ENCODE measurements at places on chromosomes 4 and X.

DNA sequence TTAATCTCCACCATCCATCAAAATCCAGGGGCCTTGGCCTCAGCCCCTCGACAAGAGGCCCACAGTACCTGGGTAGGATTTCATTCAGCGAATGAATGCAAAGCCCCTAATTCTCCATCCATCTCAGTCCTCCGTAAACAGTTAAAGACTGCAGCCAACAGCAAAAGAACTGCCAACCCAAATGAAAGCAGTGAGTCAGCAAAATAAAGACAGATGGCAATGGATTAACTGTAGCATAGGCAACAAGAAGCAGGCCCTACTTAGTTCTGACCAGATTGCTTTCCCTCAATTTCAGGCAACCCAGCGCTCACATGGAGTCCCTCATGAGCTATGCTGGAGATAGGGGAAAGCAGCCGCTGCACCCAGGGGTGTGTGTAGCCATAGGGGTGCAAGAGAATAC, 21.4 kb downstream of the PLAC1 start:
- DNase-seq: no peak

GRCh38 chrX:44989995-44990770, 117.2 kb downstream of the KDM6A start:
- DNase-seq: no peak

DNA sequence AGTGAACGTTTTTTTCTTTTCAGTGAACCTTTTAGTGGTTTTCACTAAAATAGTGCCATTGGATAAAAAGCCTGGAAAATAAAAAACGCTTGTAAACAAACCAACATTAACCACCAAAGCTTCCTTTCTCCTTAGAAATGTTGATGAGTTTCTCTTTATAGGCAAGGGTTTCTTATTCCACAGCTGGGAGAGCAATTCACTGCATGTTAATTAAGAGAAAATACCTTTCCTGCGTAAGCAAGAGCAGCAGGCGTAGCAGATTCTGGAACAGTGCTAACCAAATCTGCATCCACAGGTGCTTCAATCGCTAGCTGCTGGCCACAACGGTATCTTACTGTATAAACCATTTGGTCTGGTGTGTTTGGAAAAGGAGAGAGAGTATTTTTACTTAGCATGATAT, 13.3 kb upstream of the AASDH start:
- DNase-seq: no peak

GRCh38 chr4:113159942-113160545, 110.6 kb downstream of the ANK2 start:
- no peak for DNase-seq

DNA sequence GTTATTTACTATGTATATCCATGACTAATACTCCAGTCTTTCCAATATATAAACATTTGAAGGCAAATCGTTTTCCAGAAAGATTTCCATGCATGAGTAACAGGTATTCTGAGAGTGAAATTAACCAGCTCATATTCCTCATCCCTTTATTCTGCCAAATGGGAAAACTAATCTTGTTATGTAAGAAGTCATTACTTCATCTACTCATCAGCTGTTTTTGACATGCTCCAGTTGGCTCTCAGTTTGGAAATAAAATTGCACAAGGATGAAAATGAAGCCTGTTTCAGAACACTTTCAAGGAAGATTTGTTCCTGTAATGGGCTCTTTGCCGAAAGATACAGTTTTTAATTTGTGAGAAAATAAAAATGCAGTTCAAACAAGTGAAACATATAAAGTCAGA, 121.9 kb downstream of the KCTD8 start:
- no peak for DNase-seq

GRCh38 chr4:188492886-188493285, 353.6 kb downstream of the TRIML1 start:
- no peak for DNase-seq

- peak; percentile 13 for DNase-seq
Observed at GRCh38 chr4:185201977-185202962, 1.5 kb downstream of the CFAP97 start.

- DNase-seq: no peak
Observed at GRCh38 chr4:156815717-156816359, 155.8 kb downstream of the PDGFC start.

- peak; percentile 2 for DNase-seq
Observed at GRCh38 chrX:58025979-58026378, 115.7 kb upstream of the ZXDA start.

GRCh38 chr4:30208731-30209435, 511.3 kb upstream of the PCDH7 start:
- DNase-seq: no peak

GRCh38 chr4:157221426-157221894, 932 bp downstream of the GRIA2 start:
- DNase-seq: no peak

GRCh38 chr4:40737879-40738278, 11.9 kb upstream of the NSUN7 start:
- no peak for DNase-seq

DNA sequence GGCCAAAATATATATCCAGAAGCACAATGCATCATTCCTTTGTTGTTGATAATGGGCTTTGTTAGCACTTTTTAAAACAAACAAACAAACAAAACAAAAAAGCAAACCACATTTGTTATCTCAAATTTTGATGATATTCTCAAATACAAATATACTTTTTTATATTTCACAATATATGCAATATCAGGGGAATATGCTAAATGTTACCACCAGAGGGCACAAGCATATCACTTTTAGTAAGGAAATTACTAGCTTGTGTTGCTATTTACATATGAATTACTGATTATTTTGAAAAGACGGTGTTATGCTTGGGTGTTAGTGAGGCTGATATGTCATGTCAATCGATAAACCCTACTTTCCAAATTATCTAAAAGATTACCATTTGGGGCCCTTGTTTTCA, 29.1 kb downstream of the RIPPLY1 start:
- DNase-seq: no peak

DNA sequence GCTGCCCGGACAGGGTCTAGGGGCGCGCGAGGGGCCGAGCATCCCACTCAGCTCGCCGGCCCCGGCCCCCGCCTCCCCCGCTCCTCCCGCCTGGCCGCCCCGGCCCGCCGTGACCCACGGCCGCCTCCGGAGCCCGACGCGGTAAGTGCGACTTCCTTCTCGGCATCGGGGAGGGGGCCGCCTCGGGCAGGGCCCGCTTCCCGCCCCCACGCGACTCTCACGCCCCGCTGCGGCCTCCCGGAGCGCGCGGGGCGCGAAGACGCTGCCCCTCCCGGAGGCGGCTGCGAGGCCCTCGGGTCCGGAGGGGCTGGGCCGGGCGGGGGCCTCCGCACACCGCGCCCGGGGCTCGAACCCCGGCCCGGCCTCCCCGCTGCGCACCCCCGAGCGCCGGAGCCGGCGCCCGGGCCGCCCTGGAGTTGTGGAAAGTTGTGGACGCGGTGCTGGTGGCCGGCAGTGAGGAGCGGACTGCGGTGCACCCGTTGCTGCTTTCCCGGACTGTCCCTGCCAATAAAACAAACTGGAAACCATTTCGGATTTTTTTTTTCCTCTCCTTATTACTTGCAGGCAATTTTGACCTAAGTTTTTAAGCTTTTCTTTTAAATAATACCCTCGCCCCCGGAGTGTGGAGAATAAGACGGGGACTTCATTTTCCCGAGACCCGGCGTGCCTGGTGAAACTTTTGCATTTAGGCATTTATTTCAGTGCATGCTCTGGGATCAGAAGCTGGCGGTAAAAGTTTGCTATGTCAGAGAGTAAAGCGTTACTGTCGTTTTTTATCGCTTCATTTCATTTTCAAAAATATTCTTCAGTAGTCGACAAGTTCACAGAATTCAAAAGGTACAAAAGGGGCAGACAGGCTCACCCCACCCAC, 13.0 kb upstream of the TMEM156 start:
- DNase-seq: peak; percentile 69

GRCh38 chr4:3228881-3229280, 20.1 kb upstream of the MSANTD1 start:
- no peak for DNase-seq

- no peak for DNase-seq
Observed at GRCh38 chr4:81566161-81566591, 94.5 kb upstream of the RASGEF1B start.

GRCh38 chr4:163697121-163697520, 202.6 kb downstream of the TMA16 start:
- DNase-seq: no peak

DNA sequence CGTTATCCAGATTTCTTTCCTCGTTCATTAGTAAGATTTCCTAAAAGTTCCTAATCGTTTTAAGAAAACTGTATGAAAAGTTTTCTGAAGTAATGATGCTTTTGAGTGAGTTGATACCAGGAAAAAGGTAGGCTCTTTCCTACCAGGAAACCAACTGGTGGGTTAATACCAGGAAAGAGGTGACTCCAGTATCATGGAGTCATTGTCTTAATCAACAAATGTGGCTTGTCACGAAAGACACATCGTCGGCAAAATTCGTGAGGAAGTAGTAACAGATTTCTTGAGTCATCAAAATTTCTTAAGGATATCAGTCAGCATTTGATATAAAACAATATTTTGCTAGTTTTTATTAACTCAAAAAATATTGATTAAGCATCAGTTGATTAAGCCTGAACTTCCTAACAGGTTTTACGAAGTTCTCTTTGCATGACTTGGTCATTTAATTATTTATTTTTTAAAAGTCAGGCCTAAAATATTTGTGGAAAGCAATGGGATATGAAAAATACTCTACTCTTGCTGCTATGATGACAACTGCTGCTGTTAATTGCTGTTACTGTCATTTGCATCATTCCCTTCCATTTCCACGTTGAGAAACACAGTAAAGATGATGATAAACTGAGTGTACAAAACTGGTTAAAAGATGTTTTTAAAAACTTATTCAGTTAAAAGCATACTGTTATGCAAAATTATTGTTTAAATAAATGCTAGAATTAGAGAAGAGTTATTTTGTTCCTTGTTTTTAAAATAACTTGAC, 3.2 kb upstream of the PPBP start:
- no peak for DNase-seq

DNA sequence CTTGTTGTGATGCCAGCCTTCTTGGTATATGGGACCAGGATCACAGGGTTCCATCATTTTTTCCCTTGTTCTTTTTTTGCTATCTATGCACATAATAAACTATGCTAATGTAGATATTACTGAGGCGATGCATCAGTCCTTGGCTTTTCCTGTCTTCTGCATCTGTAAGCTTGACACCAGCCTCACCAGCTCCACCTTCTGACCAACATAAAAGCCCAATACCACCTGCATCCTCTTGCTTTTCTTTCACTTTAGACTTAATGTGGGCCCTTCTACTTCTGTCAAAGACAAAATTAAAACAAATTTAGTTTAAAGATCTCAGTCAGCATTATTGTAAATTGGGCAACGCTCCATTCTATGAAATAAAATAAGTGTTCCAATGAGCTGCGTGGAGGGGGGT, 1718.8 kb upstream of the PCDH10 start:
- DNase-seq: no peak

DNA sequence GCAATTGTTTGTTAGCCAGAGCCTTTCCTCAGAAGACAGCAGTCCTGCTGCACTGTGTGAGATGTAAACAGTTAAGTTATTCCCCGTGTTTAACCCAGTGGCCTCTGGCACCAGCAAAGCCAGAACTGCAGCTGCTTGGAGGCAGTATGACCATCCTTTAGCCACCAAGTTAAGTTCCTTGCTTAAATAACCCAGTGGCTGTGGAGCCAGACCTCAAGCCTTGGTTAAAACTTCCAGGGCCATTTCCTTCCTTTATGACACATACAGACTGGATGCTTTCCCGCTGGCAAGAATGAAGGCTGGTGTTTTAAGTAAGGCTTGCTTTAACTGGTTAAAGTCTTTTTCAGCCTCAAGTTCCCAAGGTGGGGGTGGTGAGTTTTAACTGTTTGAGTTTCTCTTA, 379.8 kb downstream of the DCAF12L2 start:
- DNase-seq: no peak

GRCh38 chr4:166422475-166422874, 549.4 kb downstream of the TLL1 start:
- no peak for DNase-seq

All from GDM1 (cell line).